ENCODE measurements at places on chromosomes 6 and 20. TPM values are rescaled to one million over a fixed set of nuclear protein-coding genes. Genes with fewer than 3 reads are reported as not detected.

The PTGIS gene
- total RNA-seq = 123 TPM

The MSH5 gene
- total RNA-seq = 7.5 TPM

The PROCR gene
- 124 TPM for total RNA-seq

The RPS6KA2 gene
- 59.2 TPM for total RNA-seq

The TREM1 gene
- total RNA-seq = 5.8 TPM

The SPINT4 gene
- not detected for total RNA-seq

The SAPCD1 gene
- not detected for total RNA-seq

The MEP1A gene
- not detected for total RNA-seq

The LY86 gene
- total RNA-seq = 11.6 TPM

The GHRH gene
- total RNA-seq = not detected

The EEF1A2 gene
- 2.8 TPM for total RNA-seq

The ECT2L gene
- not detected for total RNA-seq

The OVOL2 gene
- not detected for total RNA-seq

The SUPT3H gene
- 8.4 TPM for total RNA-seq

The HMGCLL1 gene
- 0.82 TPM for total RNA-seq

The MUCL3 gene
- 0.19 TPM for total RNA-seq

The ULBP1 gene
- not detected for total RNA-seq

The HTR1E gene
- not detected for total RNA-seq

The DLK2 gene
- not detected for total RNA-seq

The FAM83D gene
- 1.2 TPM for total RNA-seq

The GRIK2 gene
- 1.2 TPM for total RNA-seq

The ID4 gene
- 102 TPM for total RNA-seq

The ELOVL4 gene
- 0.24 TPM for total RNA-seq

The SPATS1 gene
- total RNA-seq = not detected

The FKBP1C gene
- total RNA-seq = not detected

The ANGPT4 gene
- total RNA-seq = 27.6 TPM

The SIRPB2 gene
- 21.0 TPM for total RNA-seq

The OTOR gene
- total RNA-seq = not detected

All from omental fat pad (tissue), 4 donors.